ENCODE measurements at places on chromosomes 16 and 17.

DNA sequence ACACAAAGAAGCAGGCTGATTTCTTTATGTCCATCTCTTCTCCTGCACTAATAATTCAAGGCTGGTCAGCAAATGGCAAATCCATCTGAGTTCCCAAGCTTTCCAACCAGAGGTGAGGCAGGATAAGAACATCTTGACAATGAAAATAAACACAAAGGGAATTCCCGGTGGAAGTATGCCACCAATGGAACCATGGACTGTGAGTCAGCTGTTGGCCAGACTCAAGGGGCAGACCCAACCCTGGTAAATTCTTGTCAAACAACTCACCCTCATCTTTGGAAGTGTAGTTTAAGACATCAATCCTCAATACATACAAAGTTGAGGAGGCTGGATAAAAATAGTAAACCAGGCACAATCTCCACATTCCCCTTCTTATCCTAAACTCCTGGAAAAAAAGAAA lies 74.3 kb upstream of the CES5A start:
- no peak for DNase-seq

- DNase-seq, result no peak
Observed at GRCh38 chr16:79562166-79562823, 38.2 kb downstream of the MAF start.

- DNase-seq, result no peak
Observed at GRCh38 chr17:12492450-12492849, 173.2 kb upstream of the MYOCD start.

DNA sequence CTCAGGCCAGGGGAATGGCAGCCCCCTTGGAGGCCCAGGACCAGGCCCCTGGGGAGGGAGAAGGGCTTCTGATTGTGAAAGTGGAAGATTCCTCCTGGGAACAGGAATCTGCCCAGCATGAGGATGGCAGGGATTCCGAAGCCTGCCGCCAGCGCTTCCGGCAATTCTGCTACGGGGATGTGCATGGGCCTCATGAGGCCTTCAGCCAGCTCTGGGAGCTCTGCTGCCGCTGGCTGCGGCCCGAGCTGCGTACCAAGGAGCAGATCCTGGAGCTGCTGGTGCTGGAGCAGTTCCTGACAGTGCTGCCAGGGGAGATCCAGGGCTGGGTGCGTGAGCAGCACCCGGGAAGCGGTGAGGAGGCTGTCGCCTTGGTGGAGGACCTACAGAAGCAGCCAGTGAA lies 2.4 kb downstream of the ZNF213 start:
- DNase-seq, result no peak
